Camera-type eye (tissue), 1 donor: ENCODE measurements at places on chromosomes 16 and 17. TPM values are rescaled to one million over a fixed set of nuclear protein-coding genes. Genes with fewer than 3 reads are reported as not detected.

The NOD2 gene
- 2.3 TPM for total RNA-seq

The TACO1 gene
- total RNA-seq: 14.3 TPM

The SPNS2 gene
- total RNA-seq: 22.5 TPM

The GPR139 gene
- total RNA-seq: 0.38 TPM

The HAP1 gene
- 0.38 TPM for total RNA-seq

The KRTAP9-6 gene
- not detected for total RNA-seq

The C1QTNF8 gene
- total RNA-seq: 0.22 TPM

The HBQ1 gene
- 4.1 TPM for total RNA-seq

The CYGB gene
- total RNA-seq: 12.5 TPM

The CNOT1 gene
- 168 TPM for total RNA-seq

The SEPTIN1 gene
- 0.44 TPM for total RNA-seq
